Heart right ventricle (tissue), 16 donors: ENCODE measurements at places on chromosomes 3 and 15. TPM values are rescaled to one million over a fixed set of nuclear protein-coding genes. Genes with fewer than 3 reads are reported as not detected.

GOLGA6B gene
- not detected for total RNA-seq

EPHA3 gene
- total RNA-seq = 5.4 TPM

SNTN gene
- not detected for total RNA-seq

SH2D7 gene
- not detected for total RNA-seq

DNA sequence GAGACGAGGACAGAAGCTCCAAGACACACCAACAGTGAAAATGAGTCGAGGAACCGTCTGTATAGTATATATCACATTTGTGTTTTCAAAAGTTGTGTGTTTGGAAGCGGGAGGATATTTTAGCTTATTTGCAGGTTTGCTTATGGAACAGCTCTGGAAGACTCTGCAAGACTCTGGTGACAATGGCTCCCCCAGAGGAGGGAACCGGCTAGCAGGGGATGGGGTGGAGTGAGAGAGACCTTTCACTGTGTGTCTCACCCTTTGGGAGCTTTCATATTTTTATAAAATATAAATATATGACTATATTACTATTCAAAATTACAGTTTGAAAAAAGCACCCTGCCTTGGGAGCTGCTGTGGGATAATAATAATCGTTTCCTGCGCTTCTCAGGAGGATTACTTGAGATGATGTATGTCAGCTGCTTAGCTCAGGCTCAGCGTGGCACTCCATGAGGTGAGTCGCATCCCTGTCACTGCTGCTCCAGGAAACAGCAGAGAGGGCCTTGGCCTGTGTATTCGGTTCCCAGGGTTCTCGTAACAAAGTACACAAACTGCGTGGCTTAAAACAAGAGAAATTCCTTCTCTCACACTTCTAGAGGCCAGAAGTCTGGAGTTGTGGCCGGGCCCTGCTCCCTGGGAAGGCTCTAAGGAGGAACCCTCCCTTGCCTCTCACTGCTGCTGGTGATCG, 183.9 kb downstream of the FAM43A start:
- no peak for DNase-seq

DNA sequence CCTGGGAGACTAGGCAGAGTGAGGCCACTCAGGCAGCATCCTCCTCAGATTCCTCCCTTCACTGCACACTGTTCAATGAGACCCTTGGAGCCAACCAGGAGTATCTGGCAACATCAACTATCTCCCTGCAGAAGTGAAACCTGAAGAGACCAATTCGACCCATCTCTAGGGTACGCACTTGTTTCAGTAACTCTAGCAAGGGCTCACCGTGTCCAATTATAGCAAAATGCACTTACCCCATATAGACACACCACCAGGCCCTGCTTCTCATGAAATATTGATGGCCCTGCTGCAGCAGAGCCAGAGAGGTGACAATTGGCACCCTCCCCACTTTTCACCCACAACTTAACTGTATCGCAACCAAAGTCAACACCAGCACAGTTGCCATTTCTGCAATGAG, 196.1 kb upstream of the IGF1R start:
- DNase-seq = no peak

- DNase-seq = no peak
Observed at GRCh38 chr3:183385698-183386613, 42.5 kb downstream of the MCF2L2 start.

- no peak for DNase-seq
Observed at GRCh38 chr3:101310978-101311375, 9.4 kb downstream of the IMPG2 start.

DNA sequence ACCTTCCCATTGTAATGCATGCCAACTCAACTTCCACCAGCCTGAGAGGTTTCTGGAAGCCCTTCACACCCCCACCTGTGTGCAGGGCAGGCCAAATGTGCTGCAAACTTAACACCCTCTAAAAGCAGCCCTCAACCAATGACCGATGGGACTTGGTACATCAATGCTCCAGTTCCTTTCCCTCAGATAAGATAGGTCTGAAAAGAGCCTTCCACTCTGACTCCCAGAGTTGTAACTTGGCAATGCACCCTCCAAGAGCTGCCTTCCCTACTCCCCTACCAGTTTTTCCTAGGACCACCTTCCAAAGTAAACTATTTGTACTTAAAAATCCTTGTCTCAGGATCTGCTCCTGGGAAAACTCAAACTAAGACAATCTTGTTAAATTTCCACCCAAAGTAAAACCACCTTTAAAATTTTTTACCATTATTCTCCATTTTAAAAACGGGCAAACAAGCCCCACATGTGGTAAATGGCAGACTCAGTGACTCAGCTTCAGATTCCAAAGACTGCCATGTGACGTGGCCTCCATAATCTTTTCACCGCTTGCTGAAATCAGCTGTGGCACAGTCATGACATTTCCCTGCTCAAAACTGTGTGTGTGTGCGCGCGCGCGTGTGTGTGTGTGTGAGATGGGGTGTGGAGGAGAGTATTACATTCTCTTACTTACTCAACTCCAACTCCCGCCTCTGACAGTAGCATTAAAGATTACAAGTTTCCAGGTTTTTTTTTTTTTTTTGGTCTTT, 17.2 kb downstream of the RASGRP1 start:
- no peak for DNase-seq
